Panc1 (cell line): ENCODE measurements at places on chromosomes 3 and 15. TPM values are rescaled to one million over a fixed set of nuclear protein-coding genes. Genes with fewer than 3 reads are reported as not detected.

TTLL13 gene
- 0.39 TPM for total RNA-seq

SEMA7A gene
- 11.2 TPM for total RNA-seq

IFT122 gene
- total RNA-seq, result 52.4 TPM

ZKSCAN7 gene
- not detected for total RNA-seq

ALDH1A3 gene
- 143 TPM for total RNA-seq

CHRNB4 gene
- total RNA-seq, result not detected
